ENCODE measurements at places on chromosomes 4 and X.

DNA sequence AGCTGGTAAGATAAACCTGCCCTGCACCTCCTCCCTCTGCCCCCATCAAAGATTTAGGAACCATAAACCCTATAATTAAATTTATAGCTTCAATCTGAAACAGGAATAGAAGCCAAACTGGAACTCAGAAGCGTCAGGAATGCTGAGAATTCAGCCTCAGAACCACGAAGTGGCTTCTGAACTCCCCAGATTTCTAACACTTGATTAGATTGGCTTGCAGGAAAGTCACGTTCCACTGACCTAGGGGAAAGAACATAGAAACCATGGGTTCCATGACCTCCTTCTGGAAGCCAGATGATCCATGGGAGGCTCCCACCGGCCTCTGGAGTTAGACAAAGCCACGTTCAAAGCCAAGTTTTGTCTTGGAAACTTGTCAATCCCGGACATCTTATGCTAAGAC is 356.5 kb downstream of the MID1IP1 start:
- DNase-seq, result no peak

GRCh38 chr4:27844376-27844775 is 983.7 kb downstream of the STIM2 start:
- no peak for DNase-seq

GRCh38 chrX:21717802-21718201 is 40.1 kb downstream of the SMPX start:
- DNase-seq, result no peak

DNA sequence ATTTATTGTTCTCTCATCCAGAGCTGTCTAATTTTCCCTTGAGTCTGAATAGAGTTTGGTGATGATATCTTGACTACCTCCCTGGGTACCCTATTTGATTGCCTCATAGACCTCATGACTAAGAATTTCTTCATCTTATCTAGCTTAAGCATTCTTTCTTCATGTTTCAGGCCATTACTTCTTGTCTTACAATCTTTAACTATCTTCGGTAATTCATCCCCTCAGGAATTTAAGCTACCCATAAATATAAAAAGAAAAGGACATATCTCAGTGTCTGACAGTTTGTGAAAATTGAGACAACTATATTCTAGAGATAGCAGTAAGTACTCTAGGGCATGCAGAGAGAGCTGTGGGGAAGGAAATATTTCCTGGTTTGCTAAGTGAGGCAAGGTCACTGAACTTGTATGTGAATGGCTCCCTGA is 466.1 kb upstream of the GRID2 start:
- no peak for DNase-seq

GRCh38 chrX:150984169-150984824 is 1.2 kb downstream of the HMGB3 start:
- no peak for DNase-seq

DNA sequence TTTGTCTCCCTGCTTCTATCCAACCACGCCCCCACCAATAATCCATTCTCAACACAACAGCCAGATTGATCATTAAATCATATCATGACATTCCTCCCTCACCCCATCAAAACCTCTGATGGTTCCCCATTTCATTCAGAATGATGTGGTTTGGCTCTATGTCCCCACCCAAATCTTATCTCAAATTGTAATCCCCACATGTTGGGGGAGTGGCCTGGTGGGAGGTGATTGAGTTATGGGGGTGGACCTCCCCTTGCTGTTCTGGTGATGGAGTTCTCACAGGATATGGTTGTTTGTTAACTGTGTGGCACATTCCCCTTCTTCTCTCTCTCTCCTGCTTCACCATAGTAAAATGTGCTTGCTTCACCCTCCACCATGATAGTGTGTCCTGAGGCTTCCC is 23.3 kb downstream of the TRMT2B start:
- DNase-seq, result no peak
